ENCODE measurements at places on chromosomes 13 and 19.

- no peak overlapping the region for H3K27ac ChIP-seq
- no peaks in the 10 kb centered on the region for H3K36me3 ChIP-seq
- DNase-seq, result no peak
Measured at GRCh38 chr13:21997726-21998125, 326.9 kb downstream of the FGF9 start.

DNA sequence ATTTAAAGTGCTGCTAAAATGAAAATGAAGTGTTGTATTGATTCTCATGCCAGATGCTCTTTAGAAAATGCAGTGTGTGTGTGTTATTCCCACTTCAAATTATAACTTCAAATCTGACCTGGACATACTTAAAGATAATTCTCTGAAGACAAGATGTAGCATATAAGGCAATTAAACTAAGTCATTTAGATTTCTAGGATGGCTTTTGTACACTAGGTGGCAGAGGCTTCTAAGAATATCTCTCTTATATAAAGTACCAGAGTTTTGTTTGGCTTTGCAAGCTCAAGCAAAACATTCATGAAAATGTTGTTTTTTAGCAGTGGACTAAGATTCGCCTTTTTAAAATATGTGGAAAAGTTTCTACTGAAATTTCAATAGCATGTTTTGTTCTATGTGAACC, 407.2 kb downstream of the GPC5 start:
- no peak overlapping the region for H3K27ac ChIP-seq
- H3K4me1 ChIP-seq, result no peaks in the 10 kb centered on the region
- no peaks in the 10 kb centered on the region for H3K36me3 ChIP-seq
- H3K27me3 ChIP-seq, result no peaks in the 10 kb centered on the region
- no peak for DNase-seq

- H3K4me1 ChIP-seq, result peaks cover 6% of the 10 kb centered on the region
- H3K4me3 ChIP-seq, result no peak overlapping the region
- H3K36me3 ChIP-seq, result peaks cover 46% of the 10 kb centered on the region
- H3K27ac ChIP-seq, result no peak overlapping the region
Measured at GRCh38 chr19:40335101-40335500, 13.1 kb downstream of the C19orf47 start.

GRCh38 chr13:102402290-102402689, 442 bp upstream of the FGF14 start:
- no peak for DNase-seq
- H3K4me3 ChIP-seq, result peak overlapping the region; percentile 48
- H3K27ac ChIP-seq, result no peak overlapping the region
- H3K4me1 ChIP-seq, result peaks cover 20% of the 10 kb centered on the region
- peaks cover 59% of the 10 kb centered on the region for H3K27me3 ChIP-seq

GRCh38 chr19:7606289-7606688, 10.6 kb downstream of the CAMSAP3 start:
- no peaks in the 10 kb centered on the region for H3K36me3 ChIP-seq
- no peak overlapping the region for H3K27ac ChIP-seq
- no peaks in the 10 kb centered on the region for H3K4me1 ChIP-seq
- peaks cover 32% of the 10 kb centered on the region for H3K27me3 ChIP-seq
- H3K4me3 ChIP-seq, result no peak overlapping the region
- no peak for DNase-seq

- no peak overlapping the region for H3K27ac ChIP-seq
- H3K27me3 ChIP-seq, result peaks cover 26% of the 10 kb centered on the region
- no peak for DNase-seq
- H3K4me1 ChIP-seq, result no peaks in the 10 kb centered on the region
- H3K36me3 ChIP-seq, result no peaks in the 10 kb centered on the region
- H3K4me3 ChIP-seq, result no peak overlapping the region
Measured at GRCh38 chr13:27403727-27404385, 20.6 kb upstream of the GTF3A start.
